ENCODE measurements at places on chromosomes 5 and 9. TPM values are rescaled to one million over a fixed set of nuclear protein-coding genes. Genes with fewer than 3 reads are reported as not detected.

The TAF11L5 gene
- not detected for total RNA-seq

The ZNF454 gene
- 1.3 TPM for total RNA-seq

The GIN1 gene
- total RNA-seq, result 2.7 TPM

The GPX8 gene
- 70.8 TPM for total RNA-seq

The GRK6 gene
- 27.5 TPM for total RNA-seq

The ORM2 gene
- not detected for total RNA-seq

The RNF180 gene
- total RNA-seq, result 4.7 TPM

The TGFBI gene
- total RNA-seq, result 125 TPM

- DNase-seq, result no peak
These were observed 5.9 kb upstream of the MAPK9 start for GRCh38 chr5:180297587-180298282.

DNA sequence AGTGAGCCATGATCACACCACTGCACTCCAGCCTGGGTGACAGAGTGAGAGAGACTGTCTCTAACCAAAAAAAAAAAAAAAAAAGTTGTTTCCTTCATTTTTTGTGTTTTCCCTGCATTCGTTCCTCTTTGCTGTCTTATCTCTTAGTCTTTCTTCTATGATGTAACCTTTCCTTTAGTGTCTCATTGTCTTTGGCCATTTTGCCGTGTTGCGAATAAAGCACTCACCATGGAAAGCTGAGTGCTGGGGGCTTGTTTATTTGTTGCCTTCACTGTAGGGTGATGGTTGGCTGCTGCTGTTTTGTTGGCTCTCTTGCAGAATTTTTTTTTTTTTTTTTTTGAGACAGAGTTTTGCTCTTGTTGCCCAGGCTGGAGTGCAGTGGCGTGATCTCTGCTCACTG, 7.7 kb downstream of the EHMT1 start:
- DNase-seq, result no peak

- no peak for DNase-seq
These were observed 18.3 kb upstream of the KCNIP1 start for GRCh38 chr5:170485616-170485911.

DNA sequence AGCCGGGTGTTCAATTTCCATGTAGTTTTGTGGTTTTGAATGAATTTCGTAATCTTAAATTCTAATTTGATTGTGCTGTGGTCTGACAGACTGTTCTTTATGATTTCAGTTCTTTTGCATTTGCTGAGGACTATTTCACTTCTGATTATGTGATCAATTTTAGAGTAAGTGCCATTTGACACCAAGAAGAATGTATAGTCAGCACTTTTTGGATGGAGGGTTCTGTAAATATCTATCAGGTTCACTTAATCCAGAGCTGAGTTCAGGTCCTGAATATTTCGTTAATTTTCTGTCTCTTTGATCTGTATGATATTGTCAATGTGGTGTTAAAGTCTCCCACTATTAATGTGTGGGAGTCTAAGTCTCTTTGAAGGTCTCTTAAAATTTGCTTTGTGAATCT, 944.9 kb downstream of the TLE4 start:
- no peak for DNase-seq

- no peak for DNase-seq
These were observed 152.3 kb upstream of the ANKH start for GRCh38 chr5:15023846-15024245.

GRCh38 chr5:3954633-3955032, 359.0 kb downstream of the IRX1 start:
- DNase-seq, result no peak

GRCh38 chr5:59132131-59132530, 549.3 kb downstream of the RAB3C start:
- no peak for DNase-seq

GRCh38 chr5:107337281-107337680, 333.5 kb downstream of the EFNA5 start:
- no peak for DNase-seq

GRCh38 chr5:154811239-154811638, 39.2 kb downstream of the FAXDC2 start:
- DNase-seq, result no peak

DNA sequence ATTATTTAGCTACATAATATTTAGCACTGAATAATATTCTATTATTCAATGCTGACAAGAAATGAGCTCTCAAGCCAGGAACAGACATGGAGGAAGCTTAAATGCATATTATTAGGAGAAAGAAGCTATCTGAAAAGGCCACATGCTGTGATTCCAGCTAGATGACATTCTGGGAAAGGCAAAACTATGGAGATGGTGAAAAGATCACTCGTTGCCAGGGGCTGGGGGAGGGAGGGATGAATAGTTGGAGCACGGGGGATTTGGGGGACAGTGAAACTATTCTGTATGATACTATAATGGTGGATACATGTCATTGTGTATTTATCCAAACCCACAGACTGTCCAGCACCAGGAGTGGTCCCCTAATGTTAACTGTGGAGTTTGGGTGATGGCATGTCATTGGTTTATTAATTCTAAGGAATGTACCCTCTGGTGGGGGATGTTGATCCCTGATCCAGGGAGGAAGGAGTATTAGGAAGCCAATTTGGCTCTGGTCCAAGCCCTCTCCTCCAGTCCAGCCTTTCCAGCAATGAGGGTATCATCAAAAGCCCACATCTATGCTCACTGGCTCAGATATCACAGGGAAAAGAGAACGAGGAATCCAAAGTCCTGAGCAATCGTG, 162.5 kb downstream of the COL23A1 start:
- DNase-seq, result no peak

DNA sequence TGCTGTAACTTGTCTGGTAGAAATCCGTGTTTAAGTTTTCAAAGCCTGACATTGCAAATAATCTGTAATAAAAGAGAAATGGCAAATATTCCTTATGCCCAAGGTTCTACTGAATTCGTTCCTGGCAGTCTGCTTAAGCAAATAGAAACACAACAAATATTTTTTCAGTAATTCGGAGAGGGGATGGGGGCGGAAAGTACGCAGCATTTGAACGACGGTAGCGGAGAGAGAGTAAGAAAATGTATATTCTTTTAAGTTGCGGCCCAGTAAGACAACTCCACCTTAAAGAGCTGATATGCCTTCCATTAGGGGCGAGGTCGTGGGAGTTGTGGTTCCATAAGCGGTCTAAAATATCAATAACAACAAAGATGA, 569 bp downstream of the YIPF5 start:
- DNase-seq, result no peak

DNA sequence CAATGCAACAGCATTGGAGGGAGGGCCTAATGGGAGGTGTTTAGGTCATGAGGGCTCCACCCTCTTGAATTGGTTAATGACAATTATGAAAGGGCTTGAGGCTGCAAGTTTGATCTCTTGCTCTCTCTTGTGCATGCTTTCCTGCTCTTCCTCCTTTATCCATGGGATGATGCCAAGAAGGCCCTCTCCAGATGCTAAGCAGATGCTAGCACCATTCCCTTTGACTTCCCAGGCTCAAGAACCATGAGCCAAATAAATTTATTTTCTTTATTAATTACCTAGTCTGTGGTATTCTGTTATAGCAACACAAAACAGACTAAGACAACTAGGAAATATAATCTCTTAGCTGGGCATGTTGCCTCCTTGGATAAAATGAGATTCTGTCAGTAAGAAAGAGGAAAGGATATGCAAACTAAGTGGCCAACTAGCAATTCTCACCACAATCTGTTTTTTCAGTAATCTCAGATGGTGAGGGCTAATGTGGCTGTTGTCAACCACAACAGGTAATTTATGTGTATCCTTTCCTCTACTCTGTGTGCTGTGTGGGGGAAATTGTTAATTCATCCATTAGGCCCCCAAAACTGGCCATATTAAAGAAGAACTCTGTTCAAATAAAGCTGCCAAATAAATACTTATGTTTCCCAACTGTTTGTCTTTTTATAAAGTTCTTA, 269.1 kb upstream of the CD180 start:
- no peak for DNase-seq

DNA sequence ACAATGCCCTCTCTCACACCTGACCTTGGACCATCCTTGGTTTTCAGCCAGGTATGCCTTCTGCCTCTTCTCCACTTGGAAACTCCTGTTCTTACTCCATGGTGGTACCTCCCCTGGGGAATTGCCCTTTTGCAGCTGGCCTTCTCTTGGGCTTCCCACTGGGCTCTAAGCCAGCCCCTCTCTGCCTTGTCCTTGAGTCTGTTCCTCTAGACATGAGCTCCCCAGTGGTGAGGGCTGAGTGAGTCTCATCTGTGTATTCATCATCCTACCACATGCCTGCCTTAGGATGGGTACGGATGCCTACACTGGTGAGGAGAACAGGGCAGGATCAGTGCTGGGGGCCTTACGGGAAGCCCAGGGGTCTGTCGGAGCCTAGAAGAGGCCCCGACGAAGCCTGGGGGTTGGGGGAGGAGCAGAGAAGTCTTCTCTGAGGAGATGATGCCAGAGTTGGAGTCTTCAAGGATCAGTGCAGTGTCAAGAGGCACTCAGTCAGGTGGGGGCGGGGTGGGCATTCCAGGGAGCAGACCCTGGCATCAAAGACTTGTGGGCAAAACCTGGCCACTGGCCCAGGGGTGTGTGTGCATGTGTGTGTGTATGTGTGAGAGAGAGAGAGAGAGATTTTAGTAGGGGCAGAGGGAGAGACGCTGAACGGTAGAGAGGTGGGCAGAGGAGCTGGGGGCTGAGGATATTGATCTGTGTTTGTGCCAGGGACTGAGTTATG, 5.2 kb upstream of the CRB2 start:
- DNase-seq, result no peak

DNA sequence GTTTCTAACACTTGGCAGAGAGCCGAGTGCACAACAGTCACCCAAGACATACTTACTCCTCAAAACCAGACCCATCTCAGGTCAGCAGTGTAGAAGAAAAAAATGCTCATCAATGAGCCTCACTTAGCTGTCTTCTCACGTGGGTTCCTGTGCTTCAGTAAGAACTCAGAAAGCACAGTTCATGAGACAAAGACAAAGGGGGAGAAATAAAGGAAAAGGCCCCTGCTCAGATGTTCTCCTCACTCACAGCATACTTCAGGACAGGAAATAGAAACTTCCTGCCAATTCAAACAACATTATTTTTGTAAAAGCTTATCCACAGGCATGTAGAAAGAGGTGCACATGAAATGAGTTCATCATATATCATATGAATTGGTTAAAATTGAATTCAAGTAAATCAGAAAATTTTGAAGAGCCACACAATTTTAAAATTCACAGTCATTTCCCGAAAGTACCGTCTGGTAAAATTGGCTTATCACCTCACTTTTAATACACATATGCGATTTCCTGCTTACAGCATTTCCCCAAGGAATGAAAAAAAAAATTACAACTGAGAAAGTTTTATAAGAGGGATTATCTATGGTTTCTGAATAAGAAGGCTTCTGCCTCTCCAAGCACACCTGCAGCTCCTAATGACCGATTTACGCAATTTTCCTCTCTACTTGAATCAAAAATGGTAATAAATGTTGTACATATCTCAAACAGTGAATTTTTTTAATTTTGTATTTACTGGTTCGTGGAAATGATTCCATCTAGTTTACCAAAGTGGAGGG, 328.3 kb downstream of the TMEM167A start:
- DNase-seq, result peak; percentile 39

DNA sequence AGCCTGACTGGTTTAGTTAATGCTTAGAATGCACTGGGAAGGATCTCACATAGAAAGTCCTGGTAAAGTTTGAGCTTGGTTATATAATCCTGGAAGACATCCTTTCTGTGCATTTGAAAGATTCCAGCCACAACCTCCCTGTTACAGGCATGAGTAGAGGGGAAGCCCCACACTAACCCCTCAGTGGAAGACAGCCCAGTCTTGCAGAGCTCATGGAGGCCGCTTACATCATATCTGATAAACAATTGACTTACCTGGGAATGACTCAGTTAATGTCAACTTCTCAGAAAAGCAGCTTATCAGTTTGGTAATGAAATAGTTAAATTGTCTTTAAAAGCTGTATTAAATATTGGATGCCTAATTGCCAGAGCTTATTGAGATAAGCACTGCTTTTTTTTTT, 28.1 kb upstream of the PDE8B start:
- DNase-seq, result no peak

- DNase-seq, result no peak
These were observed 11.2 kb upstream of the CERCAM start for GRCh38 chr9:128409450-128409849.

DNA sequence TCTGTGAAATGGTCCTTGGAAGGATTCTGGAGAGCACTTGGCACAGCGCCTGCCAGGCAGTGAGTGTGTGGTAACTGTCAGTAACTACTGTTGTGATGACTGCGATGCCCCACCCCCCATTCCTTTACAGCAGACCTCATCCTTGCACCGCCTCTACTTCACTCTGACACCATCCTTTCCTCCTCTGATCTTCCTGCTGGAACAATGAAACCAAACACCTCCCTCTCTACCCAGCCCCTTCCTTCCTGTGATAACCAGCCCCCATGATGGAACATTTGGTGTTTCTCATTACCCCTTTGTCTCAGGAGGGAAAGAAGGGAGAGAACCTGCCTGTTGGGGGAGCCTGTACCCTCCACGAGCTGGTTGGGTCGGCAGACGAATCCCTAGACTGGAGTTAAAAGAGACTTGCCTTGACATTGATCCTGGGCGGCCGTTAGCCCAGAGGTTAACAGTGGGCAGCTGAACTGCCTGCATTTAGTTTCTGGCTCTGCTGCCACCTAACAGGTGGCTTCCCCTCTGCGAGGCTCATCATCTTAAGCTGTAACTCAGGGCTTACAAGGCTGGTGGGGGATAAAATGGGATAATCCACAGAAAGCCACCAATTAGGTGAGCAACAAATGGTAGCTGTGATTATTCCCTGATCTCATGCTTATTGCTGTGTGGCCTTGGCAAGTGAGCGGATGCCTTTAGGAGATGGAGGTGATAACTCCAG, 34.2 kb upstream of the GRPEL2 start:
- no peak for DNase-seq

DNA sequence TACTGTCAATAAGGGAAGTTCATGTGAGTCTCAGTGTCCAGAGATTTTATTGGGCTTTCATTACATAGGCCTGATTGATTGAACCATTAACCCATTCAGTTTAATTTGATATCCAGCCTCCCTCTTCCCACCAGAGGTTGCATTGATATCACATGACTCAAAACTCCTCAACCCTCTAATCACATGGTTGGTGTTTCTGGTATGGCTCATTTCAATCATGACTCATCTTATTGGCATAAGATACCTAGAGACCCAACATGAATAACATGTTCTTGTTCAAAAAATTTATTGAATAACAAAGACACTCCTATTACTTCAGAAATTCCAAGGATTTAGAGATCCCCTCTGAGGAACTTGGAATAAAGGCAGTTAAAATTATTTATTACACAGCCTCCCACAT, 982.2 kb downstream of the TLE1 start:
- no peak for DNase-seq

DNA sequence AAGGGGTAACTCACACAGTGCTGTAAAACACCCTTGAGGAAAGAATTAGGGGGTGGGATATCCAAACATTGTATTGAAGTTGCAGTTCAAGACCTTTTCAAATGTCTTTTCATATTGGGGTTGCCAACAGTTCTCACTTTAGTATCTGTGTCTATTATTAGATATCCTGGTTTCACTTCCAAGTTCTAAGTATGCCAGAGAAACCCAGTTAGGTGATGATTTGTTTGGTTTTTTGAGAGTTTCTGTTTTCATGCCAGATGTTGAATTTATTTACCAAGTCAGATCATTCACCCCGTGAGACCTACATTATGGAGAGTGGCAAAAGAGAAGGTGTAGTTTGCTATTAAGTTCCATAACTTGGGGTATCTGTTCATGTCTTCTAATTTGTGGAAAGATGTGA, 64.5 kb downstream of the C9orf152 start:
- DNase-seq, result no peak

Measured in glomerular endothelial cell (primary cell).